ENCODE measurements at places on chromosomes 3 and 15.
A peak's percentile ranks its signal among the peaks of the same experiment; 100 is the strongest.

DNA sequence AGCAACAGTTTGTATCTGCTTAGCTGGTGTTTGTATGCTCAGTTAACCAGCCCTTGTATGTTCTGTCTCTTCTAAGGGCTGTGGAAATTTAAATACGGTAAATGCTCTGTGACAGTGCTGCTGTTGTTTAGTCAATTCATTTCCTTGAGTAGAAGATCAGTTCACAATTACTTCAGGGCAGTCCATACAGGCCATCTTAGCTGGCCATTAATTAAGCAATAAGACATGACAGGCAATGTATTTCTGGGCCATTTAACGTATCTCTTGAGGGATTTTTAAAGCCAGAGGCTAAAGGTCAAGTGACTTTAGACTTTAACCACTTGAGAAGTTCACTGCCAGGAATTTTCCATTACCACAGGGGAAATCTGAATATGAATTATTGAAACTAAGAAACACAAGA, 351.8 kb downstream of the ZIC1 start:
- no peak for DNase-seq

GRCh38 chr15:51341366-51342226, at the start of gene GLDN:
TSS of gene GLDN (plus strand) at chr15:51341655. CDS start at chr15:51341685, 30 bp downstream.
- no peak for DNase-seq

DNA sequence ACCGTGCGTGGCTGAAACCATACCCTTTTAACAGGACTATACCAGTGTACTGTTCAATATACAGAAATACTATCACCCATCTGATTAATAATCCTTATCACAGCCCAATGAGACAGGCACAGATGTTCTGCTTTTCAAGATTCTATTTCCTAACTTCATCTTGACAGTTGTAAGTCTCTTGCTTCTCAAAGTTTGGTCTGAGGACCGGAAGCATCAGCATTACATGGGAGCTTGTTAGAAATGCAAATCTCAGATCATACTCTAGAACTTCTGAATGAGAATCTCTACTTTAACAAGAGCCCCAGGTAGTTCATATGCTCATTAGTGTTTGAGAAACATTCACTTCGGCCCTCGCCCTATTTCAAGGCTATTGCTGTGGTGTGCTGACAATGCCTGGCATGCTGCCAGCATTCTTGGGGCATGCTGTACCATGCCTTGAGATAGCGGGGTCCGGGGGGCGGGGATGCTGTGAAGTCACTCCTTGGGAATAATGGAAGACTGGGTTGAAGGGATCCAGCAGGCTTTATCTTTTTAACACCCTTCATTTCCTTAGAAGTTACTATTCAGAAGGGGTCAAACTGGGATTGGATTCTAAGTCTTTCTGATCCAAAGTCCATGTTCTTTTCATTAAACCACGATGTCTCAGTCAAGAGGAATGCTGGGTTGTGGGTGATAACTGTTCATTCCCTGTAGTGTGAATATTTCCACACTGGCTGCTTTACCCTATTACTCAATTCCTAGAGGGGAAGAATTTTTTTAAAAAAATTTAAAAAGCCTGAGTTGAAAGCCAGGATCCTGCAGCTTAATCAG, 194.7 kb downstream of the LPP start:
- DNase-seq, result peak; percentile 75

GRCh38 chr3:142019794-142020320, 129.5 kb downstream of the TFDP2 start:
- no peak for DNase-seq

DNA sequence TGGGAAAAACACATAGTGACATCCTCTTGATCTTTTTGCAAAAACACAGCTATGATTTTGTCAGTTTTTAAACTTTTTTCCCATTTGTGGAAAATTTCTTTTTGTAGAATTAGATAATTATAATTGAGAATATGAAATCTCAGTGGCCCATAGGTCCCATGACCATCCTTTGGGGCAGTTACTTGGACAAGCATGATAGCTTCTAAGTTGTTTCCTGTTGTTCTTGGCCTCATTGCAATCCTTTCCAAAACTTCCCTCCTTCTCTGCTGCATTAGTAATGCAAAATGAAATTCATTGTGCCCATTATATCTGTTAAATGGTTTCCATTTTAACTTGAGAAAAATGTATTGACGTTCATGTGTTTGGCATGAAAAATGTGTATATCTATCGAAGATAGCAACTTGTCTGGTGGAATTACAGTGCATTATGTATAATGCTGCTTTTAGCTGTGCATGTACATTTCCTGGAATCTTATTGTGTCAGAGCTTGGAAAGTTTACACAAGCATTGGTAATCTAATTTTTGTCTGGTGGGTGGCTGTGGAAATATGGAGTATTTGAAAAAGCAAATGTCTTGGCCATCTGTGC, 70.0 kb downstream of the MDFIC2 start:
- DNase-seq, result no peak

DNA sequence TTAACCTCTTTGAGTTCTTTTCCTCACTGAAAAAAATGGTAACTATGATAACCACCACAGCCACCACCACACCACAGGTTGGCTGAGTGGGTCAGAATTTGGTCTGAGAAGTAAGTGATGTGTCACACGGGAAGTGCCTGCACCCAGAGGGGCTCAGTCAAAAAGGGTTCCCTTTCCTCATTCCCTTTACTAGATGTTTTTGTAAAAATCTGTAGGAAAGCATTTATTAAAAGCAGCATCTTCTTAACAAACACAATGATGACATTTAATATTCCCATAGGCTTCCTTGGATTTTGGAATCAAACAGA, 23.2 kb downstream of the CFAP92 start:
- no peak for DNase-seq

DNA sequence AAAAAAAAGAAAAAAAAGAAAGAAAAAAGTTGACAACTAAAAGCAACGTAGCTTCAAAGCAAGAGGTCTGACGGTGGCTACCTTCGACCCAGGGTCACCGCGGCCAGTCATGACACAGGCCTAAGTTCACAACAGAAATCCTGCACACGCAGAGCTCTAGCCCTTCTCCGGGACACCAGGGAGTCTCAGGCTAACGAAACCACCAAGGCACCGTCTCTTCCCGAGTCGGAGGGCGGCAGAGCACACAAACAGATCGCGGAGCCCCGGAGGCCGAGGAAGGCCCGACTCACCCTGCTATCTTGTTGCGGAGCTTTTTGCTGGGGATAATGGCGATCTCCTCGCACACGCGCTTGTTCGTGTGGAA, 584 bp downstream of the RPS17 start:
- DNase-seq, result no peak

- no peak for DNase-seq
Observed at GRCh38 chr3:34016925-34017587, 218.6 kb downstream of the PDCD6IP start.

DNA sequence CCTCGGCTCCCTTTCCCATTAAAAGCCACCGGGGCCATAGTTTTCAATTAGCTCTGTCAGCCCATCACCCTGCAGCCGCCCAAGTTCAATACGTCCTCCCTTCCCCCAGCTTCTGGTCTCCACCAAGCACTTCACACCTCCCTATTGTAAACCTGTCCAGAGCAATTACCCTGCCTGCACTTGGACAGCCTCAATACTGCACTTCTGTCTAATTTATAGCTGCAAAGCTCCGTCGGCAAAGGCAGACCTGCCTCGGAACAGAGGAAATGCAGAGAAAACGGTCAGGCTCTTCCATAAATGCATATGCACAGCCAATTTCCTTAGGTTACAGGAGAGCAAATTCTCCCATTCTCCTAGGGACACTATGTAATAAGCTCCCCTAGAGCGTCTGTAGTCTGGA, 21.9 kb downstream of the LRIG1 start:
- no peak for DNase-seq

DNA sequence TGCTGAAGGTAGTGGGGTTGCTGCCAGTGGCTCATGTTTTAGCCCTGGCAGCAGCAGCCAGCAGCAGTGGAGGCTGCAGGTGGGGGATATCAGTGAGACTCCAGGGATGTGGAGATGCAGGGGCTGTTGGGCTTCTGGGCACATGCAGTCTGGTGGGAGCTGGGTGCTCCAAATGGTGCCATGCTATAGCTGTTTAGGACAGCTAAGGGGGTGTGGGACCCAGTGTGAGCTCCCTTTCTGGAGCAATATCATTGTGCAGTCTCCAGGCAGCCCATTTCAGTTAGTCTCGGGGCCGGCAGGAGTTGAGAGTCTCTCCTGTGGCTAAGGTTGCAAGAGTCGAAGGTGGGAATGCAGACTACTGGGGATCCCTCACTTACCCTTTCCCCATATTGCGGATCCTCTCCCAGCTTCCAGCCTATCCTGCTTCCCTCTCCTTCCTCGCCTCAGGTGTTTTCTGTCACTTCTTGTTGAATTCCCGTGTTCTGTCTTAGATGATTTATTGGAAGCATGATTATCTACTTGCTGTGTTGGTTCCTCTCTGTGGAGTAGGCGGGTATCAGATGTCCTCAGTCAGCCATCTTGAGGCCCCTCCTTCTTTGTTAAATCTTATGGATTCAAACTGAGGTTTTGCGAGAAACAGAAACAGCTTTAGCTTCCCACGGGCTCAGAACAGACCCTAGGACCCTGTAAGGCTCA, 112.0 kb downstream of the FAM43A start:
- no peak for DNase-seq

DNA sequence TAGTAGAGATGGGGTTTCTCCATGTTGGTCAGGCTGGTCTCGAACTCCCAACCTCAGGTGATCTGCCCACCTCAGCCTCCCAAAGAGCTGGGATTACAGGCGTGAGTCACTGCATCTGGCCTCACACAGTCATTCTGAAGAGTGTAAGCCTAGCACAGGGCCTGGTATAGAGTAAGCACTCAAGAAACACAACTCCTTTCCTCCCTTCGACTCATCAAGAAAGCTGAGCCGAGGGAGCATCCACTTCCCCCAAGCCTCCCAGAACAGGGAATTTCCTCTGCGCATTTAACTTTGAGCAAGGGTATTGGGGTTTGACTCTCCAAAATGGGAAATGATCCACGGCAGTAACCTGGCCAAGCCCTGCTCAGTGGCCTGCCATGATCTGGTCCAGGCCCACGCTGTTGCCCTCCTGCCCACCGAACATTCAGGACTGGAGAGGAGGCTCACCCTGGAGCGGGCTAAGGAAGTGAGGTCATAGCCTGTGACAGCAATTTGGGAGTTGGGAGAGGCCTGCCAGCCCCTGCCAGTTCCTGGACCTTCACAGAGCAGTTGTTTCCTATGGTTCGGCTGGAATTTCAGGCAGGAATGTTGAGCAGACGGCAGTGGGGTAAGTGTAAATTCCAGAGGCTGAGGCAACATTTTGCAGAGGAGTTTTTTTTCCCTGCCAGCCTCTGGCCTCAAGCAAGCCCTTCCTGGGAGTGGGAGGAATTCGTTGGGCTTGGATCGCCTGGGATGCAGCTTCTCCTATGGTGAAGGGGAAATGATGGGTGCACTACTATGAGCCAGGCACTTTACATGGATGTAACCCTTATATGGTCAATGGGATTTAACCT, 21.2 kb upstream of the SMAD3 start:
- no peak for DNase-seq

- DNase-seq, result no peak
Observed at GRCh38 chr3:161221806-161222600, 892 bp downstream of the NMD3 start.

- no peak for DNase-seq
Observed at GRCh38 chr3:73801444-73801843, 176.7 kb upstream of the PDZRN3 start.

GRCh38 chr3:124557433-124558232, 172.6 kb upstream of the UMPS start:
- DNase-seq, result no peak

GRCh38 chr3:156664011-156664830, 10.2 kb upstream of the TIPARP start:
- DNase-seq, result no peak

- no peak for DNase-seq
Observed at GRCh38 chr15:91116113-91117067, 16.3 kb downstream of the SV2B start.

DNA sequence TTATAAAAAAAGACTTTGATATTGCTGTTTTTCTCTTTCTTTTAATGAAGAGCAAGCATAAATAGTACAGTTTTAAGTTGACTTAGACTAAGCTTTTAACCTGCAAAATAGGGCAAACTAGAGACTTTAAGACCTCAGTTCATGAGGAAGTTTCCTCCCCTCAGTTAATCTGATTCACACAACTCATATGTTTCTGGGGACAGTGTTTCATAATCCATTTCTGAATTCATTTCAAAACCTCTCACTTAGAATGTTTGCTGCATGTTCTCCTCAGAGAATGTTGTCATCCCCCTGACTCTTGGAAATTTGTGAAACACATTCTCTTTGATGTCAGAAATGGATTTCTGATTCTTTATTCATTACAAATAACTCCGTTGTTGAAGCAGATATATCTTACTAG, 79.3 kb upstream of the SKOR1 start:
- no peak for DNase-seq

DNA sequence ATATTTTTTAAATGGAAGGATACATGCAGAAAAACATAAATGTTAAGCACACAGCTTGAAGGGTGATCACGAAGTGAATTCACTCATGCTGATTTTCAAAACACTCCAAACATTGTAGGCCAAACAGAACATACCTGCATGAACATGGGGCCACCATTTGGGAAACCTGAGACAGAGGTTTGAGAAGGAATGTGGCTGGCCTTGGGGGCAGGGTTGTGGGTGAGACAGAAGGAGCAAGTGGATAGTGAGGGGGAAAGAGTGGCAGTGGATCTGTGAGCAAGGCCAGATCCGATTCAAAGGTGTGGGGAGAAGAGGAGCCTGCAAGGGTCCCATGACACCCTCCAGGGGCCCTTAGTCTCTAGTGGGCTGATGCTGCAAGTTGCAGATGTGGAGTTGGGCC, 94.9 kb downstream of the HMG20A start:
- no peak for DNase-seq

DNA sequence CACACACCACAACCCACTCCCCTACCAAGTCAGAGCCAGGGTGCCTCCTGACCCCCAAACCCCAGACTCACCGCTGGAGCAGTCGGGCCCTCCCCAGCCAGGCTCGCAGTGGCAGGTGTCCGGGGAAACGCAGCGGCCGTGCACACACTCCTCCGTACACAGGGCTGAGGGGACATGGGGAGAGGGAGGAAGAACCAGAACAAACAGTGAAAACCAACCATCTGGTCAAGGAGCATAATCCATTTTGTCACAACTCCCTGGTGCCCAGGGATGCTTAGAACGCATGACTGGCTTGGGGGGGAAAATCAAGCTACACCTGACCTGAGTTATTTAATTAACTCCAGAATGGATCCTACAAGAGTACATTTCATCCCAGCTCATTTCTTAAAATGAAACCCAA, 159.2 kb downstream of the MEGF11 start:
- DNase-seq, result no peak

DNA sequence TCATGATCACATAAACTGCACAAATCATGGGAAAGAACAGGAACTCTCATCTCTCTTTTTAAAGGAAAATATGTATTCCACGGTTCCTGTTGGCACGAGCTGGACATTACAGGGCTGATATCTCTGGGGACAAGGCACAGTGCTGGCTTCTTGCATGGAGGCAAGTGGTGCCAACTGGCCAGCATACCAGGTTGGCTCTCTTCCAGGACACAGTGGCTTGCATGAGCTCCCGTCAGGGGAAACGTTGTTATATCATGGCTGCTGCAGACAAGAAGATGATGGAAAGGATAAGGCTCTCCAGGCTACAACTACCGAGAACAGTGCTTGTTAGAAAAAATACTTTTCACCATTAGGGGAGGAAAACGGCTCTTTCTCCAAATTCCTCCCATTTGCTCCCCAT, 283.9 kb downstream of the RORA start:
- no peak for DNase-seq

Measured in mesothelial cell of epicardium (in vitro differentiated cells).